Substantia nigra (tissue), 51 donors: ENCODE measurements at places on chromosomes 7 and 10.

DNA sequence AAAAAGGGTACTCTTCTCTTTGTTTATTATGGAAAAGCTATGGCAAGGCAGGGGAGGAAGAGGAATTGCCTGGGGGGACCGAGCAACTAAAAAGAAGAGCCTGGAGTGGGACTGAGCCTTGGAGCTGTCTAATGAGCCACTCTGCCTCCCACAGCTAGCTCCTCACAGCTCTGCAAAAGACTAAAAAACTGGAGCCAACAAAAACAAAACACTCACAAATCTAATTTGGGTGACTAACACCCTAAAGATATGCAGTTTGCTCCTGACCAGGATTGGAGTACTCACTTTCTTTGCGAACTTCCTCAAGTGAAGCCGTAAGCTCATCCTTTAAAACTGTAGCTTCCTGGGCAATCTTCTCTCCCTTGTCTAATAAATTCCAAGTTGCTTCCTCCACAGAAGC, 89.4 kb downstream of the CTNNA3 start:
- no peak for DNase-seq

- no peak for DNase-seq
These were observed 30.5 kb downstream of the IPMK start for GRCh38 chr10:58237014-58237834.

GRCh38 chr7:26493737-26494428, 202.2 kb downstream of the SNX10 start:
- DNase-seq, result no peak

DNA sequence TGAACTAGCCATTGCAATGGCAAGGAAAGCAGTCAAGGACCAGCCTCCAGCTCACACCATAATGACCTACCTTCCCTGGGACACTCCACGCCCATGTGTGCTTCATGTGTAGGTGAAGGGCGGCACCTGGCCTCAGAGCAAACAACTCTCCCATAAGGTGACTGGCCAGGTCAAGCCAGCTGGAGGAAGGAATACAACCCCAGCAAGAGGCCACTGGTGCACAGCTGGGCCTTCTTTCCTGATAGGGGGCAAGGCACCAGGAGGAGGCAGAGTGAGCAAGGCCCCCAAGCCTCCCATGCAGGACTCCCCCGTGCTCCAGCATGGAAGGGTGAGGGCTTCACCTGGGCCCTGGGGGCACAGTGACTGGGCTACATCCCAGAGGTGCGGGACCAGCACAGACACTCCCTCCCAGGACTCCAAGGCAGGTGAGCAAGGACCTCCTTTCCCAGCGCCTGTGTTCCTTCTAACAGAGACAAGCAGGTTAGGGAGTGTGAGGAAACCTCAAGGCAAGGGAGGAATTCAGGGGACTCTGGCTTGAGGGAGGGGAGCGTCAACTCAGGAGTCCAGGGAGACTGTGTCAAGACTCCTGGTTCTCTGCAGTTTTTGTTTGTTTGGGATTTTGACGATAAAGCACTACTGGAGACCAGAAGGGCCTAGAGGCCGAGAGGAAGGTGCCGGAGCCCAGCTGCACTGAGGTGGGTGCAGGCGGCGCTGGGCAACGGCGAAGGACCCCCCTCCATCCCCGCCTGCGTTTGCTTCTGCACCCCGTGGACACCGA, 1.7 kb downstream of the PTPRN2 start:
- no peak for DNase-seq

DNA sequence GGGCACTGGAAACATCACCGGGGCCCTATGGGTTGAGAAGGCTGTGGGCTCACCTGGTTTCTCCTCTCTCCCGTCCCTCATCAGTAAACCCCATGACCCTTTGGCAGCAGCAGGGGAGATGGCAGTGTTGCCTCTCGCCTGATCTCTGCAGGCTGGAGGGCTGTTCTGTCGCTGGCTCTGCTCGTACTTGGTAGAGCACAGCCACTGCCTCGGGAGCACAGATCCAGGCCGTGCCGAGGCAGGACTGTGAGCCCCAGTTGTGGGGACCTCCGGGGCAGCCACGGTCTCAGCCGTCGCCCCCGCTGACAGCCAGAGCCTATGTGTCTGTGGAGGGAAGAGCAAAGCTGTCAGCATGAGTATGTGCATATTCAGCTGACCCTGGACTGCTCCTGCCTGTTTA, 94.9 kb downstream of the PTPRE start:
- DNase-seq, result no peak

- no peak for DNase-seq
These were observed 39.5 kb upstream of the SLF2 start for GRCh38 chr10:100873146-100873826.

DNA sequence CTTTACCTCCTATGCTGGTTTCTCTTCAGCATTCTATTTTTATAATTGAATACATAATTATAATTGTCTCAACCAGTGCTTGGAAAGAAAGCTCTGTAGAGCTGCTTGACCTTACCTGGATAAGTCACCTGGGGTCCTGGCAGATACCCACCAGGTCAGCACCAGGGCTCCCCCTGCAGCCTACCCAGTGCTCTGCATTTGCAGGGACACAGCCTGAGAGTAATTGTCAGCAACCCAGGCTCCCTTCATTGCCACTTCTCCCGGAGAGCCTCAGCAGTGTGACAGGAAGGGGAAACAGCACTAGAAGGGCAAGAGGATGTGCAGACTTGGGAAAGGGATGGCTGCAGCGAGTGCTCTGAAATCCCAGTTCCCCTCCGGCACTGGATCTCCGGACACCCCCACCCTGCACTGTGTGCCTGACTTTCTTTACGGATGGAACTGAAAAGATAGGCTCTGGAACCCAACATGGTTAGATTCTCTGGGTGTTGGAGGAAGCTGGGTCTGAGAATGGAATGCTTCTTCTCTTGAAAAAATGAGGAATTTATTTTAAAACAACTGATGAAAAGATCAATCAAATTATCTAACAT, 11.4 kb upstream of the PAX4 start:
- DNase-seq, result no peak

DNA sequence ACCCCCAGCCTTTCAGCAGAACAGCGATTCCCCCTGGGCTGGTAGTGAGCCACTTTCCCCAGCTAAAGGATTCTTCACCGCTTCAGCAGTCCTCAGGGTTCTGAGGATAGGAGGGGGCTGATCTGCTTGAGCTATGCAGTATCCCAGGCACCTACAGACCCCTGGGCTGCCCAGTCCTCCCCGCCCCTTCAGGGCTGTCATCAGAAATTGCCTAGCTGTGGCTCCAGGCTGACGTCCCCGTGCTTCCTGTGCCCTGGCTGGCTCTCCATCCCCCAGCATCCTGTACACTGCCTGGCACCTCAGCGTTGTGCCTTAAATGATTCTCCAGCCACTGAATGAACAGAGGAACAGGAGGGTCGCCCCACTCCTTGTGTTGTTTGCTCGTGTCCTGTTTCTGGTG, 38.4 kb upstream of the CDH23 start:
- no peak for DNase-seq

DNA sequence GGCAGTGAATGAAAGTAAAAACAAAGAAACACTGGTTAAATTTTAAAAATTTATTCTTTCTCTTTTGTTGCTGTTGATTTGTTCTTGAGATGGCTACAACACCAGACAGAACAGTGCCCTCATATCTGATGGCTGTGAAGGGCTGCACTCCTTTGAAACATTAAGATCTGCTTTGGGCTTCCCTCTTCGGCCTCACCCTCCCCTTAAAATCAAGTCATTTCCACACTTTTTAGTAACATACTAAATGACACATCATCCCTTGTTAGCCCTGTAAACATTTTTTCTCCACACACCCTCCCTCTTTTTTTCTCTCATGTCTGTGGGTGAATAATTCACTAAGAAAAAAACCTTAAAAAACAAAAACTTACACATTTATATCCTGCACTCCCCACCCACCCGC, 16.4 kb downstream of the IRF5 start:
- no peak for DNase-seq

- DNase-seq, result no peak
These were observed 37.0 kb downstream of the CHCHD3 start for GRCh38 chr7:133044722-133045473.

- DNase-seq, result no peak
These were observed 17.5 kb upstream of the NOM1 start for GRCh38 chr7:156932006-156932405.

- DNase-seq, result no peak
These were observed 25.7 kb upstream of the FAM133B start for GRCh38 chr7:92615861-92616260.

- DNase-seq, result no peak
These were observed 92.6 kb downstream of the MAPK8 start for GRCh38 chr10:48399056-48399541.

DNA sequence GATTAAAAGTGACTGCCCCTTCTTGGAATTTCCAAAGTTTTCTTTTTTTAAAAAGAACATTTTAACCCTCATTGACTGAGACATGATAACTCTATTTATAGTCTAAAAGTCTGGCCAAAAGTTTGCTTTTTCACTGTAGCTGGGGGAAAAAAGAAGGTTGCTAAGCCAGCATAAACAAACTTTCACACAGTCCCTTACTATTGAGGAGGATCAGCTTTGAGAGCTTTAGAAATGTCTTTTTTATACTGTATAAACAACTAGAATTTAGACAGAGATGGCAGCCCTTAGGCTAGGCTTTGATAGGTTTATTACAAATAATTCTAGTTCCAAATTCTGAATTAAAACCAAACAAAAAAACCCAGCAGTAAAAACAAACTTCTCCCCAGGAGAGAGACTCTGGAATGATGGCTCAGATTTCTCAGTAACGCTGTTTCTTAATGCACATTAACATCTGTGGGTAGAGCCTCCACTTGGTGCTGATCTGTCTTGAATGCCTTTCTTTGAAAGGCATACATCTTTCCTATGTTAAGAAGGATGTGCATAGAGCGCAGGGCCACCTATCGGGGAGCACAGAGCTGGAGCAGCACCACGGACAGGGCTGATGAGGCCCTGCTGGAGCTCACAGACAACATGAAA, 100.9 kb upstream of the PDLIM1 start:
- no peak for DNase-seq

GRCh38 chr7:33448035-33448434, 318.7 kb downstream of the BBS9 start:
- DNase-seq, result no peak

DNA sequence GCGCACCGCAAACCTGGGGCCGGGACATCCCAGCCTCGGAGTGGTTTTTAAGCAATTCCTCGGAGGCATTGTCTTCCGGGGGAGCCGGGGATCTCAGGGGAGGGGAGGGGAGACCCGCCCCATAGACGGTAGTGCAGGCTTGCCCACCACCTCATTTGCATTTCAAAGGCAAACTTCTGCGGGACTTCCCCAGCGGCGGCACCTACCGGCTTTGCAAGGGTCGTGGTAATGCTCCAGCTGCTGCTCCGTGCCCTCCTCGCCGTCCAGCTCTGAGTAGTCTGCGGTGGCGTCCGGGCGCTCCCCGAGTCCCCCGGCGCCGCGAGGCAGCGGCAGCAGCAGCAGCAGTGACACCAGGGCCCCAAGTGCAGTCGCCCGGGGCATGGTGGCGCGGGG, 425 bp downstream of the TLL2 start:
- DNase-seq, result no peak

DNA sequence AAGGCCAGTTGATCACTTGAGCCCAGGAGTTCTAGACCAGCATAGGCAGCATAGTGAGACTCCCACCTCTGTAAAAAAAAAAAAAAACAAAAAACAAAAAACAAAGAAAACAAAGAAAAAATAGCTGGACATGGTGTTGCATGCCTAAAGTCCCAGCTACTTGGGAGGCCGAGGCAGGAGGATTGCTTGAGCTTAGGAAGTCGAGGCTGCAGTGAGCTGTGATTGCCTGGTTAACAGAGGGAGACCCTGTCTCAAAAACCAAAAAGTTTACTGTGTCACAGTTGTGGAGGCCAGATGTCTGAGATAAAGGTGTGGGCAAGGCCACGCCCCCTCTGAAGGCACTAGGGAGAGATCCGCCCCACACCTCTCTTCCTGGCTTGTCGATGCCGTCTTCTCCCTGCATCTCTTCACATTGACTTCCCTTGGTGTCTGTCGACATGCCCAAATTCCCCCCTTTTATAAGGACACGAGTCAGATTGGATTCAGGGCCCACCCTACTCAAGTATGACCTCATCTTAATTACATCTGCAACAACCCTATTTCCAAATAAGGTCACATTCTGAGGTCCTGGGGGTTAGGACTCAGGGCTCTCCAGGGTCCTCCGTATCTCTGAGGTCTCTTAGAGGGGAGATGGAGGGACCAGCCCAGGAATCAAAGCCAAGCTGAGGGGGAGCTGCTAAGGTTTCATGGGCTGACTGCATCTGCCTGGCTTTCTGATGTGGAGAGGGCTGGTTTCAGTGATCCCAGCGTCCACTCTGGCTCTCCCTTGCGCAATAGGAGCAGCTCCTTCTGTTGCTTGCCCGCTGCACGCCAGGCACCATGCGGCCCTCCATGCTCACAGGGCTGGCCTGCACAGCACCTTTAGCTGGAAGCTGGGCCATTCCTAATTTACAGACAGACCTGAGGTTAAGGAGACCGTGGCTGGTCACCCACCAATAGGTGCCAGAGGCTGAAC, 23.1 kb downstream of the AGAP3 start:
- DNase-seq, result no peak

DNA sequence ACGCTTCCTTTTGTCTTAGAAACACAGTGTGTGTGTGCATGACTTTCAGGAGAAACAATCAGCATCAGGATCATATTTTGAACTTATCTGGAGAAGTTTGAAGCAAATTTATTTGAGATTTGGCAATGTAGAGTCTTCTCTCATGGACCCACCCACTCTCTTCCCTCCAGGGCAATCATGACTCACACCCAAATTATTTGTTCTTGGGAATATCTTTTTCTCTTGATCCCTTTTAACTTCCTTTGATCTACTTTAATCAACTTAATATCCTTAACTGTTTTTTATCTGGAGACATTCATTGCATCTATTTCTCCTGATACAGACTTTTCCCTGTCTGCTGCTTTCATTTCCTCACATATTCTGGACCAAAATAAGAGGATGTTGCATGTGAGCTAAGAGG, 1174.3 kb downstream of the GATA3 start:
- no peak for DNase-seq

- no peak for DNase-seq
These were observed 285.2 kb downstream of the PTPRN2 start for GRCh38 chr7:158302274-158303070.

GRCh38 chr10:8057636-8058273, 3.3 kb downstream of the GATA3 start:
- DNase-seq, result no peak

GRCh38 chr10:113261161-113261560, 291.7 kb upstream of the HABP2 start:
- DNase-seq, result no peak

GRCh38 chr7:47330561-47331178, 251.2 kb downstream of the TNS3 start:
- DNase-seq, result no peak

DNA sequence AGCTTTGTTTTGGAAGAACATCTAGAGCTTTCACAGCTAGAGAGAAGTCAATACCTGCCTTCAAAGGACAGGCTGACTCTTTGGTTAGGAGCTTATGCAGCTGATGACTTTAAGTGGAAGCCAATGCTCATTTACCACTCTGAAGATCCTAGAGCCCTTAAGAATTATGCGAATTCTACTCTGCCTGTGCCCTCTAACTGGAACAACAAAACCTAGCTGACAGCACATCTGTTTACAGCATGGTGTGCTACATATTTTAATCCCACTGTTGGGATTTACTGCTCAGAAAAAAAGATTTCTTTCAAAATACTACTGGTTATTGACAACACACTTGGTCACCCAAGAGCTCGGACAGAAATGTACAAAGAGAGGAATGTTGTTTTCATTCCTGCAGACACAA, 57.3 kb downstream of the PALS2 start:
- DNase-seq, result no peak

- no peak for DNase-seq
These were observed 103.7 kb downstream of the RBM20 start for GRCh38 chr10:110747609-110748464.

- no peak for DNase-seq
These were observed 130.9 kb upstream of the MBL2 start for GRCh38 chr10:52903397-52903938.

GRCh38 chr10:52883996-52884871, 111.7 kb upstream of the MBL2 start:
- DNase-seq, result peak; percentile 18
